ENCODE measurements at places on chromosomes 5 and 9.

DNA sequence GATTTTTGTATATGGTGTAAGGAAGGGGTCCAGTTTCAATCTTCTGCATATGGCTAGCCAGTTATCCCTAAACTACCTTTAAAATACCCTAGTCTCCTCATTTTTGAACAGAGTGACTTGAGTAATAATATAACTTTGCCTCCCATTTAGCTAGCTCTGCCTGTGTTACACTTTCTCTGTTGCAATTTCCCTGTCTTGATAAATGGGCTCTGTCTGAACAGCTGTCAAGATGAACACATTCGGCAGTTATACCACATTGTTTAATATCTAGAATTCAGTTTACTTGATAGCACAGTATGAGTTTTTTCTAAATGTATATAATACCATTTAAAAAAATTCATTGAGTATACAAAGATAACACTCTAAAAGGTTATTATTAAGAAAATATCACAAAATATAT is 562.9 kb upstream of the FTMT start:
- DNase-seq = no peak

- no peak for DNase-seq
Observed at GRCh38 chr5:180304016-180304292, 12.1 kb upstream of the MAPK9 start.

DNA sequence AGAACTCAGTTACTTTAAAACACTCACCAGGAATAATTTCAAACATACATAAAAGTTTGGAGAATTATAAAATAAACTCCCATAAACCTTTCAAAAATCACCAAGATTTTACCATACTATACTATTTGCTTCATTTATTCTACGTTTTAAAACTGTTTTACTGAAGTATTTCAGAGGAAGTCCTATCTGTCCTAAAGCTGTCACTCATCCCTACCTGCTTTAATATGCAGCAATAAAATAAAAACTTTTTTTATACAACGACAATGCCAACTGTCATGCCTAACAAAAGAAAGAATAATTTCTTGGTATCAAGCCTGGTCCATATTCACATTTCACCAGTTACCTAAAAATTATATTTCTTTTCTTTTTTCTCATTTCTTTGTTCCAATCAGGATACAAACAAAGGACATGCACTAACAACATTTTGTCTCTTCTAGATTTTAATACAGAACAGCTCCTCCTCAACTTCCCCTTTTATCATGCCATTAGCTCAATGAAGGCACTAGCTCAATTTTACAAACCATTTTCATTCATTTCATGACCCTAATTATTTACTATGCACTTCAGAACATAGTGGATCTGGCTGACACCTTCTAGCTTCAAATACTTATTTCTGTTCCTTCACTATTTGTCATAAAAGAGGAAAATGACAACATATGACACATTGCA is 135.2 kb downstream of the GNAQ start:
- no peak for DNase-seq

DNA sequence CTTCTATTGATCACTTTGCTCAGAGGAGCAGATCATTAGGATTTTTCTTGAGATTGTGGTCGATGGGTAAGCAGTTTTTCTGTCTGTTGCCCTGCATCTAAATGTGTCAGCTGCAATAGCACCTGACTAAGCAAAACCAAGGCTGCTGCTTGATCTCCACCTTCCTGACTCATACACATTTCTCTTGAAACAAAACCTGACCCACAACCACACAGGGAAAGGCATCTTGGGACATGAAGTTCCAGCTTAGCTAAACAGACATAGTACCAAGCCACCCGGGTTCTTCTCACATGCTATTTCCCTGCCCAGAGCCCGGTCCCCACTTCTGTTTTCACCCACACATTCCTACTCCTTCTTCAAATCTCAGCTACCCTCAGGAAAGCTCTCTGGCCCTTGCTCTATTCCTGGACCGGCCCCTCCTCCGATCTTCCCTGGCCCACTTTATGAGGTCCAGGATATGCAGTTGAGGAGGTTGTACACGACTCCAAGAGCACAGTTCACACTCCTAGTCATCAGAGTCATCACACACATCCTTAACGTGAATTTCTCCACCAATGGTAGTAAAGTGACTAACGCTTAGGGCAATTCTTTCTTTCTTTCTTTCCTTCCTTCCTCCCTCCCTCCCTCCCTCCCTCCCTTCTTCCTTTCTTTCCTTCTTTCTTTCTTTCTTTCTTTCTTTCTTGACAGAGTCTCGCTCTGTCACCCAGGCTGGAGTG is 16.0 kb upstream of the ZBTB43 start:
- DNase-seq = no peak

- DNase-seq = no peak
Observed at GRCh38 chr9:19288081-19288480, 57.6 kb downstream of the DENND4C start.

GRCh38 chr9:105414947-105415661 is 32.7 kb upstream of the FSD1L start:
- DNase-seq = peak; percentile 55

DNA sequence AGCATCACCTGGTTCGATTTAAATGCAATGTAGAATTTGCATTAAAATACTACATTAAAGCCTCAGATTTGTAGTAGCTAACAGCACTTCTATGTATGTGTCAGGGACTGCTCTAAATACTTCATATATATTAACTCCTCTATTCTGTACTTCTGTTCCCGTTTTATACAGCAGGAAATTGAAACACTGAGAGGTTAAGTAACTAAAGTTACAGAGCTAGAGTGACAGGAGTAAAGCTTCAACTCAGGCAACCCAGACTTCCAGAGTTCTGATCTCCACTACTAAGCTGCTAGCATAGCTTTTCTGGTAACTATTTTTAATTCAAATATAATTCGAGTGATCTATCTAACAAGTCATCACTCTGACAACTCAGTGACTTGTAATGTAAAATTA is 619 bp upstream of the APC start:
- no peak for DNase-seq

DNA sequence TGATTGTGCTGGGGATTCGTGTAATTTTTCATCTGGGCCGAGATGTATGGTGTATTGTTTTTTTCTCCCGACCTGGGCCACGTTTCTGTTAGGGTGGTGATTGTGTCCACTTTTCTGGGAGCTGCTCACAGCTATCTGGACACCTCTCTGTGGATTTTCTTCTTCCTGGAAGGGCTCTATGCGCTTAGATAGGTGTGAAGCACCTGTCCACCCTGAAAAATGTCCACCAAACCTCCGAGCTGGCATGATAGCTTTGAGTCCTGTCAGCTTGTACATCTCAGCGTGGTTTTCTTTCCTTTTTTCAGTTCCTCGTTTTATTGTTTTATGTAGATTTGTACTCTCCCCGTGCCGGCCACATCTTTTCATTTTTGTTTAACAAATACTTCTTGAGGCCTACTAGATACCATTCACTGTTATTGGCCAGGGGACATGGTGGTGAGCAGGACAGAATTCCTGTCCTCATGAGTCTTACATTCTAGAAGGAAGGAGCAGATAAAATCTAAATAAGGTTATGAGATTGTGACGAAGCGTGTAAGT is 1.1 kb downstream of the UGCG start:
- DNase-seq = no peak

GRCh38 chr9:34957492-34958410 is at the start of gene PHF24:
Gene PHF24, plus strand, starts transcription at chr9:34958285. Its CDS starts 13,014 bp downstream, at chr9:34971299.
- peak; percentile 14 for DNase-seq

DNA sequence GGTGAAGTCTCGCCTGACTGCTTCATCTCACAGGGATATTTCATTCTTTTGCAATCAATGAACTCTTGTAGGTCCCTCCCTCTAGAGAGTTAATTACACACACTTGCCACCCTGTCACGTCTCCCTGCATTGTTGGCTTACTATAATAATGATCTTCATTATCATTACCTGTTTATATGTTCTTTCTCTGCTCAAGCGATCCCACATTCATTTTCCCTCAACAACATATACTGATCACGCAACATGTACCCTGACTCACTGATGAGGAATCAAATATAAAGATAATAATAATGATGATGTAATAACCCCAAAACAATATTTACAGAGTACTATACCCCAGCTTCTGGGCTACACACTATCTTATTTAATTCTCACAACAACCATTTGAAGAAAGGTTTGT is 88.5 kb downstream of the FEM1C start:
- DNase-seq = no peak

GRCh38 chr9:16516891-16517290 is 353.6 kb downstream of the BNC2 start:
- no peak for DNase-seq

GRCh38 chr5:126544087-126544740 is 50.8 kb downstream of the ALDH7A1 start:
- peak; percentile 26 for DNase-seq
